ENCODE measurements at places on chromosomes 2 and 18. TPM values are rescaled to one million over a fixed set of nuclear protein-coding genes. Genes with fewer than 3 reads are reported as not detected.

ASIC4 gene
- polyA plus RNA-seq = 0.28 TPM

EPB41L3 gene
- 108 TPM for polyA plus RNA-seq

LRP1B gene
- polyA plus RNA-seq = 1.2 TPM

ANKAR gene
- 7.1 TPM for polyA plus RNA-seq

PTPRN gene
- 0.47 TPM for polyA plus RNA-seq

CRYBA2 gene
- polyA plus RNA-seq = not detected

CARF gene
- 6.5 TPM for polyA plus RNA-seq

ALPI gene
- not detected for polyA plus RNA-seq

DNA sequence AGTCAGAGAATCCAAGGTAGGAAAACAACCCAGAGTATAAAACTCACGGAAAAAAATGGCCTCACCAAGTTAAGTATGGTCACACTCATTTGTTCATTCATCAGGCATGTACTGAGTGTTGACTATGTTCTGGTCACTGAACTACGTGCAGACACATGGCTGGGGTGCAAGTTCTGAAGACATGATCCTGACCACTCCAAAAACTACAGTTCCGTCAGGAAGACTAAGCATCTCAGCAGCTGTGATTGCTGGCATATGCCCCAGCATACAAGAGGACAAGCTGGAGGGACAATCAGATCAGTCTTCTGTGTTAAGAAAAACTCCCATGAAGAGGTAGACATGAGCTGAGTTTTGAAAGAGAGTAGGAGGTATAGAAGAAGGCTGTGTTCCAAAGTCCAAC lies 72.8 kb downstream of the TCF4 start:
- no peak overlapping the region for H3K4me3 ChIP-seq
- H3K27me3 ChIP-seq = no peaks in the 10 kb centered on the region
- peaks cover 4% of the 10 kb centered on the region for H3K36me3 ChIP-seq
- DNase-seq = peak; percentile 78
- H3K4me1 ChIP-seq = peaks cover 4% of the 10 kb centered on the region
- peak overlapping the region; percentile 29 for H3K27ac ChIP-seq

DNA sequence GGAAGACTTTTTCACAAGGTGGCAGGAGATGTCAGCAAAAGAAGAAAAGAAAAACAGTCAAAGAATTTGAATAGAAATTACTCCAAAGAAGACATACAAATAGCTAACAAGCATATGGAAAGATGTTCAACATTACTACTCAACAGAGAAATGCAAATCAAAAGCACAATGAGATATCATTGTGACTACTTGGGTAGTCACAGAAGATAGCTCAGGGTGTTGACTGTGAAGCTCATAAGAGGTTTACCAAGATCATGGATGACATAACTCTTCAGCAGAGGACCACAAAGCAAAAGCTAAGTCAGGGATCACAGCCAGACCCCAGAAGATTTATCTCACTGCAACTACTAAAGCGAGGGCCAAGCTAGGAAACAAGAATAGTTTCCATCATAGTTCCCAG lies 53.0 kb upstream of the TANK start:
- no peaks in the 10 kb centered on the region for H3K36me3 ChIP-seq
- H3K27ac ChIP-seq = no peak overlapping the region
- no peaks in the 10 kb centered on the region for H3K27me3 ChIP-seq
- DNase-seq = no peak
- H3K4me1 ChIP-seq = no peaks in the 10 kb centered on the region
- H3K4me3 ChIP-seq = no peak overlapping the region

- H3K36me3 ChIP-seq = no peaks in the 10 kb centered on the region
- H3K4me3 ChIP-seq = no peak overlapping the region
- peaks cover under 1% of the 10 kb centered on the region for H3K4me1 ChIP-seq
- H3K27me3 ChIP-seq = no peaks in the 10 kb centered on the region
These were observed 300.3 kb downstream of the AGPS start for GRCh38 chr2:177692783-177693269.

- DNase-seq = peak; percentile 79
- no peaks in the 10 kb centered on the region for H3K4me1 ChIP-seq
- no peaks in the 10 kb centered on the region for H3K27me3 ChIP-seq
These were observed 587.2 kb upstream of the PKDCC start for GRCh38 chr2:41460661-41461060.

DNA sequence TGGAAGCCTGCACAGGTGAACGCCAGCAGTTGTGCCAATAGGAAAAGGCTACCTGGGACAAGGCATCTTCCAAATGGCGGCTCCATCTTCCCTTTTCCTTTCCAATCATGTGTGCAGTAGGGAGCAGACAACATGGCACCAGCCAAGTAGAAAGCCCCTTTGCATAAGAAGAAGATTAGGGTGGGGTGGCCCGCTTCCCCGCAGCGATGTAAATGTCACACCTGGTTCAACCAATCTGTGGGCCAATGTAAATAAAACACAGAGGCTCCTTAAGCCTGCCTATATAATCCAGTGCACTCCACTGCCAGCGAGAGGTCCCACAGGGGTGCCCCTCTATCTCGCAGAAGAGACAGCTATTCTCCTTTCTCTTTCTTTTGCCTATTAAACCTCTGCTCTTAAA lies 468.4 kb upstream of the CRIM1 start:
- H3K27me3 ChIP-seq = no peaks in the 10 kb centered on the region
- DNase-seq = no peak
- H3K27ac ChIP-seq = no peak overlapping the region
- H3K4me1 ChIP-seq = no peaks in the 10 kb centered on the region
- H3K4me3 ChIP-seq = no peak overlapping the region

DNA sequence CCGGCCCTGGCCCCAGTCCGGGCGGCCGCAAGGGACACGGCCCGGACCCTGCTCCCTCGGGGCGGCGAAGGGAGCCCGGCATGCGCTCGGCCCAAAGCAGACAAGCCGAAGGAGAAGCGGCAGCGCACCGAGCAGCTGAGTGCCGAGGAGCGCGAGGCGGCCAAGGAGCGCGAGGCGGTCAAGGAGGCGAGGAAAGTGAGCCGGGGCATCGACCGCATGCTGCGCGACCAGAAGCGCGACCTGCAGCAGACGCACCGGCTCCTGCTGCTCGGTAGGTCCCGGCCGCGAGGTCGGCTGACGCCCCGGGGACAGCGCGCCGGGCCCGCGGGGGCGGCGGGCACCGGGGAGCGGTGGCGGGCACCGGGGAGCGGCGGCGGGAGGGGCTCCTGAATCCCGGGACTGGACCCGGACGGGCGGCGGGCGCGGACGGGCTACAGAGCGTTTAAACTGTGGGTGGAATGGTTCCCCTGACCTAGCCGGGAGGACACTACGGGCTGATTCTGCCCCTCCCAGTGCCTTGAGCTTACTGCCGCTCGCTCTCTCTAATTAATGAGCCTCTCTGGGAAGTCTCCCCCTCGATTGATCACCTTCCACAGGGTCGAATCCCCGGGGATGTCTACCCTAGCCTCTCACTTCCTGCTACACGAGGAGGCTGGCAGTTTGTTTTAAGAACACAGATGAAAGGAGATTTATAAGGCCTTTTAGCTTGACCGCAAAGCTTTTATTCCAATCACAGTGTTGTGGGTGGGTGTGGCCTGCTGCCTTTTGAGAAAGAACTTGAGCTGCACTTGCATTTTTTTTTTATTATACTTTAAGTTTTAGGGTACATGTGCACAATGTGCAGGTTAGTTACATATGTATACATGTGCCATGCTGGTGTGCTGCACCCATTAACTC lies 853 bp downstream of the GNAL start:
- H3K36me3 ChIP-seq = no peaks in the 10 kb centered on the region
- peaks cover 4% of the 10 kb centered on the region for H3K4me1 ChIP-seq
- peaks cover 32% of the 10 kb centered on the region for H3K27me3 ChIP-seq
- H3K27ac ChIP-seq = no peak overlapping the region

DNA sequence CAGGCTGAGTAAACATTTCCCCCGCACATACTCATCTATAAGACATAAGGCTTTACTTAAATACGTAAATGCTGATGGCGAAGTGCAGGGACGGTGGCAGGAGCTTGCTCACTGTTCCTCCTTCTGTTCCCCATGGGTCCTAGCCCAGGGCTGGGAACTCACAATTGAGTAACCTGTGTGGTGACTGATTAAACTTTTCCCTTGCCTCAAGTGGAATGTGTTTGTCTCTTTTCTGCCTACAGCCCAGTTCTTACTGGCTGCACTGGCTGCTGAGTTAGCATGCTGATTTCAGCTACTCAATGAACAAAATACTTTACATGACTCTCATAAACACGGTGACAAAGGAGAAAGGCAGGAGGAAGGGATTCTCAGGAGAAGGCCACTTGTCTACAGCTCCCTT lies 87.3 kb downstream of the MARCO start:
- peaks cover 3% of the 10 kb centered on the region for H3K27me3 ChIP-seq
- no peaks in the 10 kb centered on the region for H3K36me3 ChIP-seq
- no peak overlapping the region for H3K4me3 ChIP-seq
- H3K27ac ChIP-seq = no peak overlapping the region
- DNase-seq = no peak
- H3K4me1 ChIP-seq = no peaks in the 10 kb centered on the region

DNA sequence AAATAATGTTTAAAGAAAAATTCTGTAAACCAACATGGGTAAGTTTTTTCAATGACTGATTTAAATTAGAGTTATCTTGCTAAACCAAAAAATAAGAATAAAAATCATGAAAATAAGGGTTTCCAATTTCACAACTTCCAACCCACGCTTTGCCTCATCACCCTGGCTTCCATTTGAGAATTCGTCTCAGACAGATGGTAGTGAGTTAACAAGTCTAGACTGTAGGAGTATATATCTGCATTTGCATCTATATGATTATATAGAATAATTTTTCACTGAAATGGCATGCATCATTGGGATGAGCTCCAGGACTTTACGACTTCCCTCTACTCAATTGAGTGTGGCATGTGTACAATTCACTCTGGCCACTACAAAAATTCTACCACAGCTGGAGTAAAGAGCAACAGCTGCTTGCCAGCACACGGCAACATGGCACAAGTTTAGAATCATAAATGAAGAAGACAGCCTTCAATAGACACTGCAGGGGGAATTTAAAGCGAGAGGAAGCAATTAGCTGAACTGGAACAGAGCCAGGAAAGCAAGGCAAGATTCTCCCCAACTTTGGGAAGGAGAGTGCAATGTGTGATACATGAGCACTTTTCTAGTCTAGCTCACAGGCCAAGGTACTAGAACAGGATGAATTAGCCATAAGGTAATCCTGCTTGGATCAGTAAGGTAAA lies 1673.5 kb upstream of the CELF4 start:
- H3K4me1 ChIP-seq = no peaks in the 10 kb centered on the region
- H3K4me3 ChIP-seq = no peak overlapping the region
- no peaks in the 10 kb centered on the region for H3K27me3 ChIP-seq
- no peaks in the 10 kb centered on the region for H3K36me3 ChIP-seq

- no peak for DNase-seq
- no peaks in the 10 kb centered on the region for H3K36me3 ChIP-seq
- H3K27me3 ChIP-seq = no peaks in the 10 kb centered on the region
These were observed 66.9 kb downstream of the LOXHD1 start for GRCh38 chr18:46590103-46590502.

GRCh38 chr18:57110290-57110689 lies 36.6 kb upstream of the BOD1L2 start:
- no peaks in the 10 kb centered on the region for H3K27me3 ChIP-seq
- H3K36me3 ChIP-seq = no peaks in the 10 kb centered on the region
- no peak overlapping the region for H3K4me3 ChIP-seq
- no peak for DNase-seq
- H3K27ac ChIP-seq = no peak overlapping the region

DNA sequence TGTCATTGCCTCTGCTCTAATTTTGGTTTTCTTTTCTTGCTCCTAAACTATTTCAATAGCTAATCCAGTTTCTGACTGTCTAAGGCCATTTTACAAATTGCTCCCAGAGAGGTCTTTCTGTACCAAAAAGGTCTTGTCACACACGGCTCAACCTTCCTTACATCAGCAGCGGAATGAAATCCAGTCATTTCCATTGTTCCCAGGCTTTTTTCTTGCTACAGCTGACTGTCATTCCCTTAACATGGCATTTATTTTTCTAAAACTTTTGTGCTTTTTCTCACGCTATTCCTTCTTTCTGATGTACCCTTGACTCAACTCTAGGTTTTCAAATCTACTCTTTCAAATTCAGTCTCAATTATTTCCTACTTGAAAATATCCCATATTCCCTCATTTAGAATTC lies 24.3 kb downstream of the FAM171B start:
- no peak for DNase-seq
- H3K4me1 ChIP-seq = peaks cover 2% of the 10 kb centered on the region
- H3K36me3 ChIP-seq = no peaks in the 10 kb centered on the region

GRCh38 chr2:69196327-69197117 lies 183.5 kb downstream of the ANTXR1 start:
- H3K4me1 ChIP-seq = peaks cover 12% of the 10 kb centered on the region
- H3K27me3 ChIP-seq = no peaks in the 10 kb centered on the region
- peak; percentile 71 for DNase-seq
- H3K27ac ChIP-seq = peak overlapping the region; percentile 25
- H3K4me3 ChIP-seq = no peak overlapping the region

GRCh38 chr2:44599130-44599529 lies 237.4 kb downstream of the CAMKMT start:
- H3K27ac ChIP-seq = no peak overlapping the region
- no peaks in the 10 kb centered on the region for H3K27me3 ChIP-seq
- H3K4me3 ChIP-seq = no peak overlapping the region
- H3K4me1 ChIP-seq = no peaks in the 10 kb centered on the region
- DNase-seq = no peak

DNA sequence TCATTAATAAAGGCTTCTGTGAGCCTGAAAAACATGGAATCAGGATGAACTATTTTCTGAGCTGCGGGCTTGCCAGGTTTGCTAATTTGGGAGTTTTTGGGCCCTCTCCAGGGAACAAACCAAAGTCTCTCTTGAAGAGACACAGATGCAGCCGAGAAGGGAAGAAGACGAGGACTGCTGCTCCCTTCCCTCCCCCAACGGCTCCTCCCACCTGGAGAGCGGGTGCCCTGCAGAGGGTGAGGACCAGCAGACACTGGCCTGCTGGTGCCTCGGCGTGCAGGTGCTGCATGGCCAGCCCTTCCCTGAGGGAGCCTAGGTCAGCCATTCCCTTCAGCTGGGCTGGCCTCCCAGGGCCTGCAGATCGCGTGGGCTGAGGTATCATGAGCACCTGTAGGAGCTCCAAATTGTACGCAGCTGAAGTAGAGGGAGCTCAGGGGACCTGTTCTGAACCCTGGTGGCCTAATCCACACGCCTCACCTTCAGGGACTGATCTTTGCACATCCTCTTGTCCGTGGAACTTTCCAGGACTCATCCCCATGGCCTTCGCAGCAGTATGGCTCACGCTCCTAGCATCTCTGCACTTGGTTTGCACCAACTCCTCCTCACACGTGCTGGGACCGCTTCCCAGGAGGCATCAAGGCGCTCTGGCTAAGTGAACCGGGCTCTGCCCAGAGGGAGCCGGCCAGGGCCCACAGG lies 19.5 kb downstream of the EMX1 start:
- H3K27ac ChIP-seq = no peak overlapping the region
- no peak overlapping the region for H3K4me3 ChIP-seq
- no peaks in the 10 kb centered on the region for H3K36me3 ChIP-seq
